Fibroblast of upper back skin (primary cell): ENCODE measurements at places on chromosomes 5 and 9.
A peak's percentile ranks its signal among the peaks of the same experiment; 100 is the strongest.

DNA sequence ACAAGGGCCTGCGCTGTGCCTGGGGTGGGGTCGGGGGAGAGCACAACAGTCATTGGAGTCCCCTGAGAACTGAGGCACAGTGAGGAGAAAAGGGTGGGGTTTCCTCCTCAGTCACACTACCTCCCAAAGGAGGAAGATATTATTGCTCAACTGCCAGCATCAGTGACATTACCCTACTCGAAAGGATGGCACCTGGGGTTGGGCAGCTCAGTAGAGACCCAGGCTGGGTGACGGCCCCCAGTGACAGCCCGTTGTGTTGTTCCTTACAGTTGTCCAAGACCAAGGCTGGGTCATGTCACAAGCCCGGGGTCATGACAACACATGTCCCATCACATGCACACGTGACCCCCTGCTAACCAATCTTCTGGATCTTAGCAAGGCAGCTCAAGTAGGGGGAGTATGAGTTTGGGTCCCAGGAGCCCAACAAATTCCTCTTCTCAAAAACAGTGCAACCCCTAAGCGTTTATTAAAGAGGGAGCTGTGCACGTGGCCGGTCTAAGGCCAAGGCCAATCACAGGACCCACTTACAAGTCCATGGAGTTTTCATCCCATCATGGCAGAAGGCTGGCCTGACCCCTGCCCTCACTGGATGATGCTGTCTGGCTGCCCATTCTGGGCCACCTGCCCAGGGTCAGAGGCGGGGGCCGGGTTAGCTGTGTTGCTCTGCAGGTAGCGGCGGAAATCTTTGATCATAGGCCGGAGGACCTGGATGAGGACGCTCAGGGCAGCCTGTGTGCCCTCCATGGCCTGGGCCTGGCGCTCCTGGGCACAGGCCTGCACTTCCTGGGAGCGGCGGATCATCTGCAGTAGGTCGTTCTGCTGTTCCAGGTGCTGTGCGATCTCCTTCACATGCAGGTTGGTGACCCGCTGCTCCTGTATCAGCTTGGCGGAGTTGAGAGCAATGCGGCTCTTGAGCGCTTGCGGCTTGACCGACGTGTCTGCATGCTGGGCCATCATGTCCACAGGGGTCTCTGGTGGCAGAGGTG is 4.0 kb downstream of the NAIF1 start:
- no peak for DNase-seq

- peak; percentile 57 for DNase-seq
Observed at GRCh38 chr5:56269216-56269927, 36.2 kb upstream of the ANKRD55 start.

DNA sequence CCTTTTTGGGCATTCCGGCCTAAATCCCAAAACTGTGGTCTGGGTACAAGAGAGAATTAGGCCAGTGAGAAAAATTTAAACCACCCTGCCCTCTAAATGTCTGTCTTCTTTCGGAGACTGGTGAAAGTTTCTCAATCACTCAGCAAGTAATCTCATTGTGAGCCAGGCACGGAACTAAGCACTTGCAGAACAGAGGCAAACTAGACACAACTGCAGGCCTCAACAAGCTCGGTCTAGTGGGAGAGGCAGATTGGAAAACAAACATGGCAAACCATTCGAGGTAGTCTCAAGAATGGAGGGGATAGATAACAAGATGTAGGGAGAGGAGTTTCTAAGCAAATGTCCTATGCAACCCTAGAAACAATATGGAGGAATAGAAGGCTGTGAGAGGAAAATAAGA is 8.9 kb upstream of the C5orf58 start:
- DNase-seq = no peak

DNA sequence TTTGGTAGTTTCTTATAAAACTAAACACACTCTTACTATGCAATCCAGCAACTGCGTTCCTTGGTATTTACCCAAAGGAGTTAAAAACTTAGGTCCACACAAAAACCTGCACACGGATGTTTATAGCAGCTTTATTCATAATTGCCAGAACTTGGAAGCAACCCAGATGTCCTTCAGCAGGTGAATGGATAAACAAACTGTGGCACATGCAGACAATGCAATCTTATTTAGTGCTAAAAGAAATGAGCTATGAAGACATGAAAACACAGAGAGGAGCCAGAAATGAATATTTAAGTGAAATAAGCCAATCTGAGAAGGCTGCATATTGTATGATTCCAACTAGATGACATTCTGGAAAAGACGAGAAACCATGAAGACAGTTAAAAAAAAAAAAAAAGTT is 10.7 kb downstream of the WNK2 start:
- no peak for DNase-seq
